ENCODE measurements at places on chromosomes 5 and 9.
A peak's percentile ranks its signal among the peaks of the same experiment; 100 is the strongest.

- no peak for DNase-seq
Observed at GRCh38 chr9:35757226-35757891, 3.3 kb upstream of the MSMP start.

- peak; percentile 9 for DNase-seq
Observed at GRCh38 chr5:98904780-98905179, 24.0 kb downstream of the CHD1 start.

DNA sequence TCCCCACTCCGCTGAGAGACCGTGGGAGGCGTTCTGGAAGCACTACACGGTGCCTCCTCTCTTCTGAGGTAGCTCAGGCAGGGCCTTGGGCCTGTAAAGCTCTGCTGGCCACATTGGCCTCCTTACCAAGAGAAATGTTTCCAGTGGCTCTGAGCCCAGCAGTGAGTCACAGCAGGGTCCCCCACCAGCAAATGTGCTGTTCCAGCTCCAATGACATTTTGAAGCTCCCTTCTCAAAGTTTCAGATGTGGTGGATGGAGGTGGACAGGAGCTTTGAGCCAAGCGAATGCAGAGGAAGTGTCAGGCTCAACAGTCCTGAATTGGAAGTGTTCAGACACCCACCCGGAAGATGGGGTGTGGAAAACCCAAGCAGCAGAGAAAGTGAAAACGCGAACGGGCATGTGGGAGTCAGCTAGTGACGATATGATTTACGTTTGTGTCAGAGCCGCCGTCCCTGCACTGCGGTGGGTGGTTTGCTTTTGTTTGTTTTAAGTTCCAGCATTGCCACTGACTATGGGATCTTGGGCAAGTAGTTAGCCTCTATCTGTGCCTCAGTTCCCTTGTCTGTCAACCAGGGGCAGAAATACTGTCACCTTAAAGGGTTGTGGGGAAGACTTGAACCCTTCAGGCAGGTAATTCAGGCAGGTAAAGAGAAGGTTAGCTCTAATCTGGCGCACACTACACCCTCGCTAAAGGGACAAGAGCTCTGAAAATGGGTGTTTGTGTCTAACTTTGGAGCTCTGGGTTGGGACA lies 38.2 kb downstream of the C5orf15 start:
- peak; percentile 60 for DNase-seq

DNA sequence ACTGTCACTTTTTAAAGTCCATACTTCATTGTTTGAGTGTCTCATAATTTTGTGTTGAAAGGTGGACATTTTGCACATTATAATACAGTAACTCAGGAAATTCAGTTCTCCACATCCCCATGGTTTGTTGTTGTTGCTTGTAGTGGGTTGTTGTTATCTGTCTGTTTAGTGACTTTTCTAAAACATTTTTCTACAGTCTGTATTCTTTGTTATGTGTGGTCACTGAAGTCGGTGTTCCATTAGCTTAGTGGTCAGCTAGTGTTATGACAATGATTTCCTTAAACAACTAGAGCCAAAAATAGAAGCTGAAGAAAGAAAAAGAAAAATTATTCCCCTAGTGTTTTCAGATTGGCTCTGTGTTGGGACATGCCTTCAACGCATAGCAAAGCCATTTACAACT lies 5.6 kb upstream of the IL33 start:
- DNase-seq, result no peak

GRCh38 chr9:112132356-112132755 lies 42.7 kb downstream of the SUSD1 start:
- peak; percentile 39 for DNase-seq

DNA sequence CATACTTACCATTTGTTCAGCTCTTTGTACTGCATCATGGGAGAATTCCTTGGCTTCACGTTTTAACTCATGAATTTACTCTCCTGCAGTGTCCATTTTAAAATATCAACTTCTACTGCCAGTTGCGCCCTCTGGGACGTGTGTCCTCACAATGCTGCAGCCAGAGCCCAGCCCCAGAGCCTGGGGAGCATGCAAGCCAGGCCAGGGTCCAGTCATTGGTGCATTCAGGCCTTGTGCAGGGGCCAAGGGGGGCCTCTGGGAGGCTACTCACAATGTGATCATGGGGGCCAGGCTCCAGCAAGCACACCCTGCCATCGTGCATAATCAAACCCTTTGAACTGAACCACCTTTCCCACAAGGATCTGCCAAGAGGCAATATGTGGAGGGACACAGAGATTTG lies 105.6 kb upstream of the CCDC112 start:
- no peak for DNase-seq

DNA sequence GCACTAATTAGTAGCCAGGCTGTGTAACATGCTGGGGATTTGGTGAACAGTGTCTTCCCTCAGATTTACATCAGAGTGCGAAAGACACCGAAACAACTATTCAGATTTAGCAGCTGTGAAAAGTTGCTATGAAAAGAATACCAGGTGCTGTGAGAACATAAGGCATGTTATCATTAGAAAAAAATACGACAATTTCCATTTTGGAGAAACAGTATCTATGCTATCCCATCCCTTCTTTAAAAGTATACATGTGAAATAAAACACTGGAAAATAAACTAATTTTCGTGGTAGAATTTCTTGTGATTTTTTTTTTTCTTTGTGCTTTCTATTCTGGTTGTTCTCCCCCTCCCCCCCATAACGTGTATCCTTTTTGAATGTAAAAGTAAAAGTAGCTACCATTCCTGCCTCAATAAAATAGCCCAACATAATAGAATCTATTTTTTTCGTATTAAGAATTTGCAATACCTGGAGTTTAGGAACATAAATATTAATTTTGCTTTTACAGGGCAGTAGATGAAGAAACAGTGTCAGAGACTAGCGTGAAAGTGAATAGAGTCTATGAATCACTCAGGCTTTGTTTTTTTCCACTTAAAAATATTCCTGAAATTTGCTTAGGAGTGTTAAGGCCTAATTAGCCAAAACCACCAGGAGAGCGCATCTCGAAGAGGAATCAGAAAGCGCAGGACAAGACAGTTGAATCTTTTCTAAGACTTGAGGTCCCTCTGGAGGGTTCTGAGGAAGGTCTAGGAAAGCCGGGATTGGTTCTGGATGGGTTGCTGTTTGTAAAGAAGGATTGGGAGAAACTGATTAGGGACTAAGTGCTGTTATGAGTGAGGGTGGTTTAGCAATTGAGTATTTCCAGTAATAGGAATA lies 813 bp upstream of the SLU7 start:
- DNase-seq, result no peak

DNA sequence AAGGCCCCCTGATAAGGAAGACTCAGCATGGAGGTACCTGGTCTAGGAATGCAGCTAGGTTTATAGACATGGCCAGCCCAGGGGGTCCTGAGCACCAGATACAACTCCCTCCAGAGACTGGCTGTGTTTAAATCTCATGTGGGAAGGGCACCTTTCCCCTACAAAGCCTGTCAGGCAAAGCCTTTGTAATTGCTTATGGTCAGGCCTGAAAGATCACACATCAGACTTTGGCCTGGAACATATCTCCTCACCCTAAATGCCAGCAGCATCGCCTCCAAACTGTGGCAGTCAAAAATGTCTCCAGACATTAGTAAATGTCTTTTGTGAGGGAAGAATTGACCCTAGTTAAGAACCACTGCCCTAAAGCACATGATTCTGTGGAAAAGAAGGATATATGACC lies 51.6 kb upstream of the MACIR start:
- no peak for DNase-seq

DNA sequence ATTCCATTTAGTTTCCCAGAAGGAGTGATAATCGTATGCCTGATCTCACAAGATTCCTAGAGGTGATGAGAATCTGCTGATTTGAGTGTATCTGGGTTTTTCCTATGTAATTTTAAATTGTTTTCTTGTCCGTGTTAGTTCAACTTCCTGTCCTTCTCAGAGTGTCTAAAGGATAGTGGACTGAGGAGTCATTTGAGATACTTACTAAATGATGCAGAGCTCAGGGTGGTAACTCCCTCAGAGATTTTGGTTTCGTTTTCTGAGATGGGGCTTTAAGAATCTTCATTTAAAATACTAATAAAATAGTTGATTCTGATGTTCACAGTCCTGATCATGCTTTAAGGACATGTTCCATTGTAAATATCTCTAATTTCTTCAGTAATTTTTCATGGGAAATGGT lies 30.3 kb downstream of the MELK start:
- peak; percentile 9 for DNase-seq

- peak; percentile 60 for DNase-seq
Observed at GRCh38 chr5:155926766-155927165, 400.2 kb upstream of the SGCD start.

DNA sequence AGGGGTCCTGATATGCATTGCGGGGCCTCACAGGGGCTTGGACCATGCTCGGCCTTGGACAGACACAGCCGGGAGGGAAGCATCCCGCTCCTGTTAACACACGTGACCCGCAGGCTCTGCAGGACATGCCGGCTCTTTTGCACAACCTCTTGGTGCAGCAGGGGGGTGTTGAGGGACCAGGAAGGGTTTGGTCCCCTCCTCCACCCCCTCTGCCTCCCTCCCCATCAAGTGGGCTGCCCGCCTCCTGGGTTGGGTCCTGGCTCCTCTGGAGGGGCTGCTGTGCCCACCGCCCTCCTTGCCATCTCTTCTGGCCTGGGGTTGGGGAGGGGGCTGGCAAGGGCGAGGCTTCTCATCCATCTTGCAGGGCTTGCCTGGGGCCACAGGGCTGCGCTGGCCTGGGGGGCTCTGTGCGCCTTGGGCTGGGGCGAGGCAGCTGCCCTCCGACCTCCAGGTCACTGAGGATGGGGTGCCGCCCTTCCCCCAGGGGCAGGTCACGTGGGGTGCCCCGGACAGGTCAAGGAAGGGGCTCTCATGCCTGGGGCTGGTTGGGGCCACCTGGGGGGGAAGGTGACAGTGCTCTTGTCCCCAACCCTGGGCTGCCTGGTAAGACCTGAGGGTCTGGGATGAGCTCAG lies 16.8 kb upstream of the SLC9A3 start:
- DNase-seq, result no peak

GRCh38 chr5:2681476-2681875 lies 70.0 kb downstream of the IRX2 start:
- no peak for DNase-seq

DNA sequence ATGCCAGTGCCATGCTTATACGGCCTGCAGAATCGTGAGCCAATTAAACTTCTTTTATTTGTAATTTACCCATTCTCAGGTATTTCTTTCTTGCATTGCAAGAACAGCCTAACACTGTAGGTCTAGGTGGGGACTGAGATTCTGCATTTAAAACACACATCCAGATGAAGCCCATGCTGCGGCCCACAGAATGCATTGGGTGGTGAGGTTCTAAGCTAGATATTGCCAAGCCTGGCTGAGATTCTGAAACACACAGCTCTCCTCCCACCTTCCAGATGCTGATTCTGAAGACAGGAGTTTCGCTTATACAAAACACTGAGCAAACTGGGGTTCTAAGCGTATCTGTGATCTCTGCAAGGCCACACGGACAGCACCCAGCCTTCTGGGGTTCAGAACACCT lies 75.1 kb downstream of the DAPK1 start:
- DNase-seq, result no peak

GRCh38 chr5:179152144-179152895 lies 92.1 kb downstream of the ZNF354C start:
- DNase-seq, result no peak

GRCh38 chr5:149936044-149936699 lies 8.4 kb downstream of the PDE6A start:
- DNase-seq, result no peak

- peak; percentile 59 for DNase-seq
Observed at GRCh38 chr9:87076825-87077224, 129.5 kb upstream of the GAS1 start.

DNA sequence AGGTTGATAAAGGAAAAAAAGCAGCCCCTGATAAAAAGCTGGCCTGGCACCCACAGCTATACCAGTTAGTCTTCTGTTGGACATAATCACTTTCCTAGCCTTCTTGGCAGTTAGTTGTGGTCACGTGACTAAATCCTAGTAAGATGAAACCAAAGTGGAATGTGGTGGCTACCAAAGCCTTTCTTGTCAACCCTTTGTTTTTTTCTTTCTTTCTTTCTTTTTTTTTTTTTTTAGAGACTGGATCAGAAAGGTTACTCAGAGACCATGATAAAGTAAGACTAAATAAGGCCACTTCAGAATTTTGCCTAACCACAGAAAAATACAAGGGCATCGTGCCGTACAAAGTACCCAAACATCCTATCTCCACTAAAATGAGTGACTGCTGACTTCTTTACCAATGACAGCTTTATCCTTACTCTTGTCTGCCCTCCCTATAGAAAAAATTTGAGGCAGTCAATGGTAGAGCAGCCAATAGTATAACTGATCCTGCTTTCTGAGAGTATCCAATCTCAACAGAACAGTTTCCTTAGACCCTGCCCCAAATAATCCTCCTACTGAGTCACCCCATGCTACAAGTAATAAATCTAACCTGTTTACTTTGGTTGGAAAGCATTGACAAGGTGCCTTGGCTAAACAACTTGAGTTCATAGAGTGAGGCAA lies 14.2 kb upstream of the KIF27 start:
- DNase-seq, result peak; percentile 80

GRCh38 chr9:94905606-94906005 lies 179.1 kb downstream of the AOPEP start:
- DNase-seq, result no peak

DNA sequence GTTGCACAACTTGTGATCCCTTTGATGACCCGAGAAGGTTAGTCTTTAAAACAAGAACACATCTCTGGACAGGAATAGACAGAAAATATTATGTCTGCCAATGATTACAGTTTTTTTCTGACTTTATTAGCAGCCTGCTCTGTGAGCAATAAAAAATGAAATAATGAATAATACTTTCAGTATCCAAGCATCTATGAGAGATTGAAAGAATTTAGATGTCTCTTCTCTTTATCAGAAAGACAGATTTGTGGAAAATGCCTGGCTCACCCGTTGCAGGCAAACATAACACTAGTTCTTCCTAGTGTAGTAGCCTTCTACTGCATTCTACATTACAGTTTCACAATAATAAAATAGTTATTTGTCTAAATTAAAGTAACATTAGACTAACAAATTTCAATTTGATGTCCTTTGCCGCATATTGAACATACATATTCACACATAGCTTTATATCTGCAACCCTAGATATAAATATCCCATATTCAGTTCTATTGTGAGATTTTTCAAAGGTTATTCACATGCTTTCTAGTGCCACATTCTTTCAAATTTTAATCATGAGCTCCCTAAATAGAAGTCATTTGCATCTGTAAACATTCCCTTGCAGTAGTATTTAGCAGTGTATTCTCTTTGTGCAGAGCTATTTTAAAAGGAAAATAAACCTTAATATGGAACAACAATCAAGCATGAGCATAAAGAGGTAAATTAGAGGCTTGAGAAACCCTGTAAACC lies 267.3 kb downstream of the EFNA5 start:
- DNase-seq, result no peak

GRCh38 chr5:58985759-58986158 lies 402.9 kb downstream of the RAB3C start:
- DNase-seq, result no peak

Data from fibroblast of skin of abdomen (primary cell).